SJSA1 (cell line): ENCODE measurements at places on chromosomes 2 and 18. TPM values are rescaled to one million over a fixed set of nuclear protein-coding genes. Genes with fewer than 3 reads are reported as not detected.

The FAM237A gene
- not detected in 2 replicates for total RNA-seq

GRCh38 chr2:9594366-9595054 lies 36.3 kb downstream of the YWHAQ start:
- peak; percentile 76 for DNase-seq

The CCDC141 gene
- not detected in 2 replicates for total RNA-seq

- no peak for DNase-seq
These were observed 139.3 kb upstream of the DOK6 start for GRCh38 chr18:69261406-69261805.

GRCh38 chr2:239222312-239222660 lies 178.5 kb downstream of the HDAC4 start:
- no peak for DNase-seq

DNA sequence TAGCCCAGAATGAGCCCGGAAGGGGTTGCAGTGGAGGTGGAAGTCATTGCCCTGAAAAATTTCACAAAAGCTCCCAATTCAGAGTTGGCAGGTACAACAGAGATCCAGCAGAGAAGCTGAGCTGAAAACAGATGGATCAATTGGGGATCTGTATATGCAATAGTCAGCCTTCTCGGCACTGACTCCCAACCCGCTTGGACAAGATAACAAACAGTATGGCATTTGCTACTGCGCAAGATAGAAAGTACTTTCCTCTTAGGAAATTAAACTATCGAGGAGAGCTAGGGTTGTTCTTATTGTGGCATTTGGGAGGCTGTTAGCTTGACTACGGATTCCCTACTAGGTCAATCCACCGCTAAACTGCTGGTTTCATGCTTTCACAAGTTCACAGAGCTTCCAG lies 11.6 kb upstream of the IER3IP1 start:
- no peak for DNase-seq

DNA sequence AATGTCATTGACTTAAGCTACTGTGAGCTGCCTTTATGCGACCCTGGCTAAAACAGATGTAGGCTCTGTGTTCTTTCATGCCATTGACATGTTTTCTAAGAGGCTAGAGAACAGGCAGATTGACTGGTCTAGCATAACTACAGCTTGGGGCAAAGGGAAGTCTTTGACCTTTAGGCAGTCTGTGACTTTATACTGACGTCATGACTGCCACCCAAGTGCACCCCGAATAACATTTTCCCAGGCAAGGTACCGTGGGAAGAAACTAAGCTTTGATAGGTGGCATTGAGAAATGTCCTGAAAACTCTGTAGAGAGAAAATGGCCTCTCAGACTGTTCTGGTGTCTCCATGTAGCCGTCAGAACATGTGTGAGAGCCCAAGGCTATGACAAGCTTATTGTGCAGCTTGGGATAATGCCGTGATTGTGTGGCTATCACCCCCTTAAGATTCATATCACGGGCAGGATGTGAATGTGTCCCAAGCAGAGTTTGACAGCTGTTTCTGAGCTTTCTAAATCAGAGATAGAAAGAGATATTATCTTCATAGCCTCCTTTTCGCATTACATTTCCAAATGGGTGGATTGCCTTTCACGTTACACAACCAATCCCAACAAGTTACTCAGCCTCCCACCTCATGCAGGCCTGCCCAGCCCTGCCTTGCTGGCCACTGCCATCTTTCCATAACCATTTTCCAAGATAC lies 672.2 kb upstream of the ACVR2A start:
- no peak for DNase-seq

DNA sequence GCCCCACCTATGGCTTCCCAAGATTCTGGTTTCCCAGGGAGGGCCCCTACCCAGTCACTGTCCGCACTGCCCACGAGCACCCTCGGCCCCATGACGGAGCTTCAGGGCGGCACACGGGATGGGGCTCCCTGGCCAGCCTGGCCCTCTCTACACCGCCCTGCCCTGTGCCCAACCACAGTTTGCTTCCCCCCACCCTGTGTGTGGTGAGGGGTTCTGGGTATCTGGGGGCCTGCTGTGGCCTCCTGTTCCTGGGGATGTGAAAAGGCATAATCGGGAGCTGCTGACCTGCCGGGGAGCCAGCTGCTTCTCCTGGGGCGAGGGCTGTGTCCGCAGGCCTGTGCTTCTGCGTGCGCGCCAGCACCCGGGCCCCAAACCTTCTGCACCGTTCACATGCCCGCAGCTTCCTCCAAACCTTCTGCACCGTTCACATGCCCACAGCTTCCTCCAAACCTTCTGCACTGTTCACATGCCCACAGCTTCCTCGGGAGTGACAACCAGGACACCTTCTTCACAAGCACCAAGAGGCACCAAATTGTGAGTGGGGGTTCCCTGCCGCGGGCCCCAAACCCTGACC lies 12.4 kb downstream of the ANO7 start:
- DNase-seq = no peak

DNA sequence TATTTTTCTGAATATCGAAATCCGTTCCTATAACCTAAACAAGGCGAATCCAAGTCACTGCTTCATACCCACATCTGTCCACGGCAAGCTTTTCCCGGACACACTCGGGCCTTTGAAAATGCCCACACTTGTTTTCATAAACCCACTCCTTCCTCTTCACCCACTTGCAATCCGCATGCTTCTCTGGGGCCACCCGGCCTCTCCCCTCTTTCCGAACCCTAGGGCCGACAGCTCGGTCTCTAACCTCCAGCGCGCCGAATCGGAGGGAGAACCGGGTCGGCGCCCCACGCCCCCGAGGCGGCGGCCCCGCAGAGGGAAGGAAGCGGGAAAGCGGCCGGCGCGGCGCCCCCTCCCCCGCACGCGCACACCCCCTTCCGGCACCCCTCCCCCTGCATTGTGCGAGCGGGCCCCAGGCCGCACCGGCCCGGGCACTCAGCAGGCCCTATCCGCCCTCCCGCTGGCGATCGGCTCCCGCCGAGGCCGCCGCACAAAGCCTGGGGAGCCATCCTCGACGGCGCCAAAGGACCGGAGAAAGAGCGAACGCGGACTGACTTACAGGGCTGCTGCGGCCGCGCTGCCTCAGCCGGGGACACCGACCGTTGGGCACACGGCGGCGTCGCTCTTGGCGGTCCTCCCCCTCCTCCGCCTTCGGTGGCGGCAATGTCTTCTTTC lies 467 bp downstream of the PUM2 start:
- peak; percentile 55 for DNase-seq

- DNase-seq = peak; percentile 91
These were observed 50.1 kb downstream of the GREB1 start for GRCh38 chr2:11583840-11584524.

The ICA1L gene
- 2.0 and 3.4 TPM in 2 replicates for total RNA-seq
